Stimulated activated naive CD8-positive, alpha-beta T cell treated with anti-CD3 and anti-CD28 coated beads, Interleukin-15, Interleukin-2, amounts not matched to agents 100 U/mL and 50 U/mL, for 24 hours (primary cell): ENCODE measurements at places on chromosomes 12 and 14.

DNA sequence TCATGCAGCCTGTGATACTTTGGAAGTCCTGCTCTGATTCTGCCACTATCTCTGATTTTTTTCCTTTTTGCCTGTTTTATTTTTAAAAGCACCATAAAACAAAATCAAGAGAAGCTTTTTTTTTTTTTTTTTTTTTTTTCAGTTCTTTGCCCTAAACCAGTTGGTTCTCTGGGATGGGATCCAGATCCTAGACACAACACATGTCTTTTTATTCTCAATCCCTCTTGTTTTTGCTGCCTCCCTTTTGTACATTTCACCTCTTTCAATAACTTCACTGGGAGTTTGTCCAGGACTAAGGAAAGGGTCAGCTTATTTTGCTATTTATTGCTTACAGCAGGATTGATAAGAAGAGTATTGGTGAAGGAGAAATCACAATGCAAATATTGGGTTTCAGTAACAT, 139.4 kb downstream of the GRIP1 start:
- DNase-seq = no peak

- DNase-seq = no peak
Measured at GRCh38 chr12:25025260-25025659, 76.4 kb upstream of the BCAT1 start.

DNA sequence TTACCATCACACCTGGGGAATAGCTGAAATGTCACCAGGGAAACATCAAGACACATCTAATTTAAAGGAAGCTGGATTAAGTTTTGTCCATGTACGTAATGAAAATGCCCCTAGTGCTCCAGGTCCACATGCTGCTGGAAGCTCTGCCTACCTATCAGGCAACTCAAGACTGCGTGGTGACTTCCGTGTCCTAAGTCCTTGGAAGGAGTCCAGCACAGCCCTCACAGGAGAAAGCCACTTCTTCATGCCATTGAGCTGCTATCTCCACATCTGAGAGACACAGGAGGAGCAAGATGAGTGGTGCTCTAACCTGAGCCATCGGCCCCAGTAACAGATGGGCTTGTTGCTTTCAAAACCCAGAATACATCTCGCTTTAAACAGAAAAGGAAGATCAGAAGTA, 316.4 kb downstream of the DPF3 start:
- no peak for DNase-seq

GRCh38 chr12:121786440-121786825, 7.1 kb downstream of the RHOF start:
- DNase-seq = peak; percentile 52

DNA sequence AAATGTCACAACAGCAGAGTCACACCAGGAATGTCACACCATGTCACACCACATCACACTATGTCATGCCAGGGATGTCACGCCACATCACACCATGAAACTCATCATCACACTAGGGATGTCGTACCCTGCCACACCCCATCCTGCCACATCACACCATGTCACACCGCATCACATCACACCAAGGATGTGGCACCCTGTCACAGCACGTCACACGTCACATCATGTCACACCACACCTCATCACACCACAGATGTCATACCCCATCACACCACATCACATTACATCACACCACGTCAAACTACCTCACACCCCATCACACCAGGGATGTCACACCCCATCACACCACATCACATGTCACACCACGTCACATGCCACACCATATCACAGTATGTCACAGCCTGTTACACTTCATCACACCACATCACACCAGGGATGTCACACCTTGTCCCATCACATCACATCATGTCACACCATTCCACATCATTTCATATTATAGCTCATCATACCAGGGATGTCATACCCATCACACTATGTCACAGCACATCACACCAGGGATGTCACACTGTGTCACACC, 90.9 kb downstream of the TMEM121 start:
- DNase-seq = no peak

GRCh38 chr12:100808777-100809176, 14.2 kb downstream of the ANO4 start:
- DNase-seq = no peak

DNA sequence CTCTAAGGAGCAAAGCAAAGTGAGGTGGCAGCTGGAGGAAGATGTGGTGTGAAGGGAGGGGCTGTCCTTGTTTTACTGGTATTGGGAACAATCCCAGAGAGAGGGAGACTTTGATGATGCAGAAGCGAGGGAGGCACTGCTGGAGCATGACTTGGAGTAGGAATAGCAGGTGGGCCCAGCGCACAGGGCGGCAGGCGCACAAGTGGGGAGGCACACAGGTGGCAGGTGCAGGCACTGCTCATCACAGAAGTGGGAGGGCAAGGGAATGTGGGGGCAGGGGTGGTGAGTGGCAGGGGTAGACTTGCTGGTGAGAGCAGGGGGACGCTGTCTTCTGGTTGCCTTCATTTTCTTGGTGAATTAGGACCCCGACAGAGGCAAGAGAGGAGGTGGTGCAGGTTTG, 11.5 kb upstream of the IFI27 start:
- no peak for DNase-seq

DNA sequence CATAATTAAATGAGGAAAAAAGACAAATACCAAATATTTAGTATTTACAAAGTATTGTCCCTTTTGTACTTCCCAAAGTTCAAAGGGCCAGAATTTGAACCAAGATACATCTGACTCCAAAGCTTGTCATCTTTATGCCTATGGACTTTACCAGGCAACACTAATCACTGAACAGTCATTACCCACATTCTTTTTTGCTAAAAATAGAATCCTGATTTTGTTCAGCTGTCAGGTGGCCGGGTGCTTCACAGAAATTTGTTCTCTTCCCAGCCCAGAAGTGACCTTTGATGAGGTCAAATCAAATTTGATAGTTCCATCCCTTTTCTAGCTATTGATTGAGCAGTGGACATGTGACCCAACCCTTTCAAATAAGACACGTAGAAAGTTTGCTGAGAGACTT, 121.6 kb downstream of the LLPH start:
- DNase-seq = no peak
